ENCODE measurements at places on chromosomes 3 and 15.

DNA sequence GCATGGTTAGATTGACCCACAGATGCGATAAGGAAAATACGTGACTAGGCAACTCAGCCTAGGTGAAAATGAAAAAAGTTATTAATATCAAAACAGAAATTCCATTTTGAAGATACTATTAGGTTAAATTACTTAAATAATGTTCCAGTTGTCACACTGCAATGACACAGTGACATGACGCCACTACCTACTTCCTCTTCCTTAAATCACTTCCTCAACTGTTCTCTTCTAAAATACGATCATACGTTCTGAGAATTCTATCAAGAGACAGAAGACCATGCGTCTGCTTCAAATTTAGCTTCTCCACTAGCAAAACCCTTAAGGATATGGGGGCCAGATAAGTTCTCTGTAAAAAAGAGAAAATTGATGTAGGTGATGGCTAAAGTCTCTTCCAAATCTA is 18.2 kb downstream of the CMTM6 start:
- DNase-seq = no peak

GRCh38 chr3:43531835-43532234 is 90.0 kb downstream of the ANO10 start:
- DNase-seq = no peak

DNA sequence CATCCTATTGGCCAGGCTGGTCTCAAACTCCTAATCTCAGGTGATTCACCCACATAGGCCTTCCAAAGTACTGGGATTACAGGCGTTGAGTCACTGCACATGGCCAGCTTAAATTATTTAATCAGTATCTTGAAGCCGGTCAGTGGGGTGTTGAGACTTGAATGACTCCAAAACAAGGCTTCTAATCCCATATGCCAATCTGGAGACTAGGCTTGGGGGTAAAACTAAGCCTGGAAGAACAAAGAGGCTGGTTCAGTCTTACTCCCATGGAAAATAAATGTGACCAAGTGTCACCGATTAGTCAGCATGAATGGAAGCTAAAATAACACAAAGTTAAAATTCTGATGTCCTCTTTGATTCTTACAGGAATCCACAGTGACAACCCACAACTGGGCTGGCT is 509.1 kb downstream of the FOXP1 start:
- DNase-seq = no peak

- peak; percentile 46 for DNase-seq
Measured at GRCh38 chr3:160811237-160811548, 55.2 kb downstream of the PPM1L start.

GRCh38 chr15:42939841-42940240 is 19.3 kb upstream of the TTBK2 start:
- DNase-seq = no peak

DNA sequence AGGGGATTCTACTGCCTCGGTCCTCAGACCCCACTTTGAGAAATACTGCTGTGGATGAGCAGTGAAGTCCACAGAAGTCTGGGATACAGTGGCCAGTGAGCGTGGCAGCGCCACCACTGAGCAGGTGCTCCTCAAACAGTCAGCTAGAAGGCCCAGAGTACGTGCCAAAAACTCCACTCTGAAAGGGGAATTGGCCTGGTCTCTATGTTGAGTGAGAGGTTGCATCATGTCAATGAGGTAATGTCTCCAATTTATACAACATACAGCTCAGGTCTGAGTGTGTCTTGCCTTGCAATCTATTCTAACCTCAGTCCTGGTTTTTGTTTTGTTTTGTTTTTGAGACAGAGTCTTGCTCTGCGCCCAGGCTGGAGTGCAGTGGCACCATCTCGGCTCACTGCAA is 53.3 kb upstream of the ETV5 start:
- no peak for DNase-seq

DNA sequence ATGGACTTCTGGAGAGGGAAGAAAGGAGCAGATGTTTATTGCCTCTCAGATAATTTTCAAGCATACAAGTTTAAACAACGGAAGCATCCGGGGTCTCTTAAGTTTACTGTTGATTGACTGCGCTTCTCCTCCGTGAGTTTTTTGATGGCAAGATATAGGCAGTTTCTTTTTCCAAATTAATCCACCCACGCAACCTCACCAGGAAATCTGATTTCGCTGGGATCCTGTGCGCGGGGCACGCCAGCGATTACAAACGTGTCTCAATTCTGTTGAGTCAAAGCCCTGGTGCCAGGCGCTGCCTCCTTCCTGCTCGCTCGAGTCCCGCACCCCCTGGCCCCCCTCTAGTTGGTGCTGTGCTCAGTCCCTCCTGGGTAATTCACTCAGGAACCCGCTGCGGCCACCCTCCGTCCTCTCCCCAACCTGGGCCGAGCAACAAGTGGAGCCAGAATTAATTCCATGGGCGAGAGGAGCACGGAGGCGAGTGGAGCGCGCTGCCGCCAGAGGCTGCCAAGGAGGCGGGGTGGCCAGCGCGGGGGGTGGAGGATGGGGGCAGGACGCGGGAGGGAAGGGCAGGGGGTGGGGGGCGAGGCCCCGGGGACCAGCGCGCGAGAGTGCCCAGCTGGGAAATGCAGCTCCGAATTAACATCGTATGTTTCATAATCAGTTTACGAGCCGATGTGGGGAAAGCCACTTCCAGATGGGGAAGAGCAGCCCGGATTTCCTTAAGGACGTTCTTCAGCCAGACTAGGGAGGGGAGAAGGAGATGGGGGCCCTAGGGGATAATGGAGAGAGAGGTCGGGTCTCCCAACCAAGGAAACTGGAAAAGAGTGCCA is 6.0 kb downstream of the WNT5A start:
- DNase-seq = peak; percentile 60

- DNase-seq = no peak
Measured at GRCh38 chr3:97954228-97954827, 17.9 kb downstream of the RIOX2 start.

DNA sequence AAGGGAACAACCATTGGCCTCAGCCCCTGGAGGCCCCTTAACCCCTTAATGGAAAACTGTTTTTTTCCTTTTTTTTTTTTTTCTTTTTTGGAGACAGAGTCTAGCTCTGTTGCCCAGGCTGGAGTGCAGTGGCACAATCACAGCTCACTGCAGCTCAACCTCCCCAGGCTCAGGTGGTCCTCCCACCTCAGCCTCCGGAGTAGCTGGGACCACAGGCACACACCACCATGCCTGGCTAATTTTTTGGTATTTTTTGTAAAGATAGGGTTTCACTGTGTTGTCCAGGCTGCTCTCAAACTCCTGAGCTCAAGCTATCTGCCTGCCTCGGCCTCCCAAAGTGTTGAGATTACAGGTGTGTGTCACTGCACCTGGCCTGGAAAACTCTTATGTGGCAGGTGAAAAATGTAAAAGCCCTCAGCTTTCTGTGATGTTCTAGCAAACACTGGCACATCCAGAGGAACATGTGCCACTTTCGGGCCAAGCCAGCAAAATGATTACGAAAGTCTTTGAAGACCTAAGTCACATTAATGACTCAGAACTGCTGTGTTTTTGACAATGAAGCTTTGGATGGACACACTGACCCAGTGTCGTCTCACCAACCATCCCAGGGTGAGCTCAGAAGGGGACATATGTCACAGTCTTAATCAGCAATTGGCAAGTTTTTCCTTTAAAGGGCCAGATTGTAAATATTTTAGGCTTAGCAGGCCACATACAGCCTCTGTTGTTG is 189.3 kb upstream of the TPM1 start:
- DNase-seq = no peak

DNA sequence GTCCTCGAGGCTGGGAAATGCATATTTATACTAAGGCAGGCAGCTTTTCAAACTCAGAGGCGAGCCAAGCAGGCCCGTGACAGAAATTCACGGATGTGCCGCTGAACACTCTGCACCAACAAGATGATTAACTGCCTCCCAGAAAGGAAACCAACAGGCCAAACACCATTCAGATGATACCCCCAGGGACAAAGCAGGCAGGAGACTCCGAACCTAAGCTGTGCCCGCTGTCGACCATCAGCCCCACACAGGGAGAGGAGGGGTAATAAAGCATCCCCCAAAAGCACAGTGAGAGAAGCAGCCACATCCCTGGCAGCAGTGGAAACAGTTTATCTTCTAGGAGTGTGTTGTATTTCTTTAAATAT is 31.8 kb downstream of the ADAMTS17 start:
- DNase-seq = no peak

GRCh38 chr3:72673011-72673771 is 175.1 kb downstream of the SHQ1 start:
- DNase-seq = no peak

- no peak for DNase-seq
Measured at GRCh38 chr3:168123201-168124176, 27.8 kb upstream of the GOLIM4 start.

DNA sequence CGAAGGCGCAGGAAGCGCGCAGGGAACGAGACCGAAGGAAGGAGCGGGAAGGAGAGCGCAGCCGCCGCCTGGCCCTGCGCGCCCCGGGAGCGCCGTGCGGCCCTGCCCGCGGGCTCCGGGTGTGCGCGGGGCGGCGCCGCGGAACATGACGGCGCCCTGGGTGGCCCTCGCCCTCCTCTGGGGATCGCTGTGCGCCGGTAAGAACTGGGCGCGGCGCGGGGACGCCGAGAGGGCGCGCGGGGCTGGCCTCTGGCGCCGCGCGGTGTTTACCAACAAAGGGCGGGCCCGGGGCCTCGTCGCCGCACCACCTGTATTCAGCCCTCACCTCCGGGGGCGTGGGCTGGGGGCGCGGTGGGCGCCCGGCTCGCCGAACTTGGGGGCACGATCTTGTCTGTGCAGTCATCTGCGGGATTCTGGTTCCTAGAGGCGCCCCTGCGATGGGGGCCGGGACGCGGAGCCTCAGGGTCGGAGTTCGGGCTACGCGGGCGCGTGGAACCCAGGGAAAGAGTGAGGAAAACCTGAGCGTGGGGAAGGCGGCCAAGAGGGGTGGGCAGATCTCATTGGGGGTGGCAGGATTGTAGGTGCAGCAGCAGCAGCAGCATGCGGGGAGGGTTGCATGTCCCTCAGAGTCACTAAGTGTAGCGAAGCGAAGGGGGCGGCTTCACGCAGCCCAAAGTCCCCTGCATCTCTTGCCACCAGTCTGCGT is 641 bp downstream of the ACVR2B start:
- peak; percentile 38 for DNase-seq

GRCh38 chr3:49899815-49900214 is 3.9 kb downstream of the MST1R start:
- no peak for DNase-seq

GRCh38 chr3:52221563-52222318 is 3.7 kb downstream of the TLR9 start:
- no peak for DNase-seq

- no peak for DNase-seq
Measured at GRCh38 chr3:29746163-29746760, 465.4 kb downstream of the RBMS3 start.

DNA sequence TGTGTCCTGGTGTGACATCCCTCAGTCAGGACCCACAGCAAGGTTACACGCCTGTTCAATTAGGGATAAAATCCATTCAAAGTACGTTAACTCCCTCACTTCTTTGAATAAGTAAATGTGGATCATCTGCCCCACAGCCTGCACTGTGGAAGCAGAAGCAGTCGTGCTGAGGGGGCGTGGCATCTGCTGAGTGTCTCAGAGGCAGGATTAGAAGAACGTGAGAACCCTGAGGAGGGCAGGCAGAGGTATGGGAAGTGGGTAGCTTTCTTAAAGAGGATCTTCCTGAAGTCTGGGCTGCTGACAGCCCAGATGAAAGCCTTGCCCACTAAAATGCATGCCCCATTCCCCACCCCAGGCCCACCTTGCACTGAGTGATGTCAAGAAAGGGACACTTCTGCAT is 28.5 kb downstream of the CRABP1 start:
- DNase-seq = no peak

DNA sequence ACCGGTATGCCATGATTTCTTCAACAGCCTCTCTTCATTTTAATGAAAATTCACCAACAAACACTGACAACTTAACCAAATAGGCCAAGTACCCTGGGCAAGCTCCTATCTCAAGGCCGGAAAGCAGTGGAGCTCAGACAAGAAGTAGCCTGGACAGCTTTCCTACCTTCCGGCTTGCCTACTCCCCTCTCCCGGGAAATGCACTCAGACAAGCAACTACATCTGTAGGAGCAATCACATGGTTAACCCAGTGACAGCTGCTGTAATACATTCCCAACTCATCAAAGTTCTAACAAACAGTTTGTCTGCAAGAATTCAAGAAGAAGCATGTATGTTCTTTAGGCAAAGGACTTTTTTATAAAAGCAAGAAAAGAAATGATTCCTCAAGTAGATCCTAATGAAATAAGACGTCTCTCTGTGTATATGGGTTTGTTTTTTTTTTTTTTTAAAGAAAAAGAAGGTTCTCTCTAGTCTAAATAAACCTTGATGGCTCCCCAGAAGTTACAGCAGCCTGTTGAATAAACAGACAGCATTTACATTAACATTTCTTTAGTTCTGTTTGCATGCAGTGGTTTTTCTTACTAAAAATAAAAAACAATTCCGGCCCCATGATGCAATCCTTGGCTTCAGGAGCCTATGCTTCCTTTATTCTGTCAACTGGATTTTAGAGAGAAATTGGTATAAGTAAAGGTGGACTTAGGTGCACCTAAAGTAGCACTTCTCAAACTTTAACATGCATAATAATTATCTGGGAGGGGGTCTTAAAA is 278.7 kb downstream of the NEK10 start:
- no peak for DNase-seq

DNA sequence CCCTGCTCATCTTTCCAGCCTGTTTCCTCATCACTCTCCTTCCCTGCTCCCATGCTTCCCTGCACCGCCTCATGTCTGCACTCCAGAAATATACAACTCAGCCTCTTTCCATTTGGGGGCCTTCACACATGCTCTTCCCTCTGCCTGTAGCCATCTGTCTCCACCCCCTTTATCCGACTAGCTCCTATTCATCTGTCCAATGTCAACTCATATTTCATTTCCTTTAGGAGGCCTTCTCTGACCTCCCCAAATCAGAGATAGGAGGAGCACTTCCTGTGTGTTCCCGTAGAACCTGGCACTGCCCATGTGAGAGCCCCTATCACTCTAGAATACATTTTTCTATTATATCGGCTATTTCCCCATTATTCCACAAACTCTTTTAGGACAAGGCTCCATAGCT is 10.6 kb downstream of the ATP8B4 start:
- DNase-seq = no peak

DNA sequence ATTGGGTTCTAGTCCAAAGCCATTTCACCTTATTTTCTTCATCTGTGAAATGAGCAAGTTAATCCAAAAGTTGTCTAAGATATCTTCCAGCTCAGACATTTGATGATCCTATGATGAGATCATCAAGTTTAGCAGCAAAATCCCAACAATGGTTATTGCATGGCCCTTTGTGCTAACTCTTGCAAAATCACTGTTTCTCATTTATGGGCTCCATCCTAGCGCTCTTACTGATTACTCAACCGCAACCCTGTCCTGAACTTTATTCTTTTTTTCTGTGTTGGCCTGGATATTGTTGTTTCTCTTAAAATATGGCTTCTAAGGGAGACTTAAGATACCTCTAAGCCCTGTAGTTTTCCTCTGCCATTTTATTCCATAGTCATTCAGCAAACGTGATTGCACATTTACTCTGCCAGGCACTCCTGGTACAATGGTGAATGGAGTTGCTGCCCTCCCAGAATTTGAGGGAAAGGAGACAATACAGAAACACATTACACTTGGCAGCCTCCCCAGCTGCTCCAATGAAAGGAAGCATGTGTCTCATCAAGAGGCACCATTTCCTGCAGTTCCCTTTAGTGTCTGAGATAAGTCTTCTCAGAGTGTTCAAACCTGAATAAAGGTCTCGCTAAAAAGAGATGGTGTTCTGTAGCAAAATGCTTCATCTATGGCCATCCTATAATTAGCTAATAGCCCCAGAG is 4.4 kb downstream of the GXYLT2 start:
- peak; percentile 33 for DNase-seq

- DNase-seq = no peak
Measured at GRCh38 chr3:30408105-30408557, 198.3 kb upstream of the TGFBR2 start.
